ENCODE measurements at places on chromosomes 4 and X.

- no peaks in the 10 kb centered on the region for H3K27me3 ChIP-seq
- peaks cover 4% of the 10 kb centered on the region for H3K4me1 ChIP-seq
These were observed 11.2 kb upstream of the ELF4 start for GRCh38 chrX:130121505-130121800.

DNA sequence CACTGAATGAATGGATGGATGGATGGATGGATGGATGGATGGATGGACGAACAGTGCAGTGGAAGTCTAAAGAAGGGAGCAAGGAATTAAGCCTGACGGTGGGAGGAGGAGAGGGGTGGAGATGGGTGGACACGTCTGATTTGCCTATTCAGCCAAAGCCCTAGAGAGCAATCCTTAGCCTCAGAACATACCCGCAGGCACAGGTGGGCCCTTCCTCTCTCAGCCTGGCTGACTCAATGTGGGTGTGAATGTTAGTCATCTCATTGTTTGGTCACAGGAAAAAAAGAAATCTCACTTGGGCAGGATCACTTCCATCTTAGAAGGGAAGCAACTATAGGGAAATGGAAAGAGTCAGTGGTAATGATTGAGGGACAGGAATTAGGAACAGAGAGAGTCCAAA, 165.9 kb downstream of the PJA1 start:
- peak; percentile 13 for DNase-seq
- no peak overlapping the region for H3K27ac ChIP-seq
- H3K4me3 ChIP-seq = no peak overlapping the region
- H3K36me3 ChIP-seq = no peaks in the 10 kb centered on the region
- no peaks in the 10 kb centered on the region for H3K27me3 ChIP-seq

- H3K27ac ChIP-seq = no peak overlapping the region
- no peak overlapping the region for H3K4me3 ChIP-seq
- no peaks in the 10 kb centered on the region for H3K36me3 ChIP-seq
- no peak for DNase-seq
- H3K27me3 ChIP-seq = no peaks in the 10 kb centered on the region
These were observed 139.8 kb upstream of the VCX3A start for GRCh38 chrX:6674734-6675133.

- no peak overlapping the region for H3K4me3 ChIP-seq
- no peaks in the 10 kb centered on the region for H3K36me3 ChIP-seq
- H3K4me1 ChIP-seq = peaks cover 1% of the 10 kb centered on the region
- H3K27me3 ChIP-seq = no peaks in the 10 kb centered on the region
- H3K27ac ChIP-seq = no peak overlapping the region
- DNase-seq = no peak
These were observed 15.7 kb downstream of the FHL1 start for GRCh38 chrX:136162827-136163570.

GRCh38 chr4:121376556-121376955, 4.3 kb downstream of the QRFPR start:
- H3K36me3 ChIP-seq = no peaks in the 10 kb centered on the region
- H3K4me3 ChIP-seq = no peak overlapping the region
- H3K27ac ChIP-seq = no peak overlapping the region
- peaks cover 67% of the 10 kb centered on the region for H3K27me3 ChIP-seq
- DNase-seq = no peak

DNA sequence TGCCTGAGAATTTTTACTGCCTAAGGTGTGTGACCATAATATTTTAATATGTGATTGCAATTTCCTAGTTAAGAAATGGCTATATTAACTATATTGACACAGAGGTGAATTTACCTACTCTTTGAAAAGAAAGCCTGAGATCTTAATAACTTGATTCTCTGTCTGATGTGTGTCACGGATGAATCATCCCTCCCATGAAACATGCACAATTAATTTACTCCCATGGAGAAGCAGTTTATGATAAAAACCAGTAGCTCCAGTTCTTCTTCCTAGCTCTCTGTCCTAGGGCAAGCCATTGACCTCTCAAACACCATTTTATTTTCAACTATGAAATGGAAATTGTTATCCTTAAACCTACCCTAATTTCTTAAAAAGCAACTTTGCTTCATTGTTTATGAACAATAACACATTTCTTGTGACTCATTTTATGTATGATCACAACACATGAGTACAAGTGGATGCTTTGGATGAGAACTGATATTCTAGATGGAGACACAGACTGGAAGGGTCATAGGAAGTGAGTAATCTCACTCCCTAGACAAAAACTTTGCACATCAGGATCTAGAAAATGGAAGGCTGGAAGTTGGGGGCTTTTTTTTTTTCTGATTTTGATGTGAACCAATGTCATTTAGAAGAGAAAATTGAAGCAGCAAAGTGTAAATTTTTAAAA, 438.3 kb downstream of the GPAT3 start:
- no peaks in the 10 kb centered on the region for H3K4me1 ChIP-seq
- DNase-seq = no peak
- H3K4me3 ChIP-seq = no peak overlapping the region
- H3K27ac ChIP-seq = no peak overlapping the region
- H3K27me3 ChIP-seq = no peaks in the 10 kb centered on the region

GRCh38 chrX:136656361-136656964, 8.5 kb downstream of the CD40LG start:
- no peaks in the 10 kb centered on the region for H3K36me3 ChIP-seq
- H3K4me3 ChIP-seq = no peak overlapping the region
- no peak for DNase-seq
- no peaks in the 10 kb centered on the region for H3K27me3 ChIP-seq
- H3K27ac ChIP-seq = no peak overlapping the region

GRCh38 chr4:37719021-37719420, 32.8 kb upstream of the RELL1 start:
- H3K27me3 ChIP-seq = no peaks in the 10 kb centered on the region
- DNase-seq = no peak
- H3K4me1 ChIP-seq = peaks cover 14% of the 10 kb centered on the region
- H3K27ac ChIP-seq = no peak overlapping the region
- H3K4me3 ChIP-seq = no peak overlapping the region

GRCh38 chr4:48665555-48666186, 114.4 kb downstream of the FRYL start:
- H3K27me3 ChIP-seq = no peaks in the 10 kb centered on the region
- H3K36me3 ChIP-seq = peaks cover 3% of the 10 kb centered on the region
- no peak overlapping the region for H3K4me3 ChIP-seq
- no peak for DNase-seq
- no peaks in the 10 kb centered on the region for H3K4me1 ChIP-seq
- H3K27ac ChIP-seq = no peak overlapping the region

- no peak overlapping the region for H3K27ac ChIP-seq
- no peak for DNase-seq
- H3K27me3 ChIP-seq = peaks cover 4% of the 10 kb centered on the region
- peaks cover 10% of the 10 kb centered on the region for H3K4me1 ChIP-seq
- H3K36me3 ChIP-seq = no peaks in the 10 kb centered on the region
These were observed 7.4 kb upstream of the NFKB1 start for GRCh38 chr4:102493794-102494193.

- H3K4me3 ChIP-seq = no peak overlapping the region
- H3K27me3 ChIP-seq = peaks cover 21% of the 10 kb centered on the region
- H3K27ac ChIP-seq = no peak overlapping the region
These were observed 32.7 kb upstream of the TMEM150C start for GRCh38 chr4:82594456-82594855.

GRCh38 chr4:80077639-80078038, 4.6 kb upstream of the ANTXR2 start:
- no peaks in the 10 kb centered on the region for H3K36me3 ChIP-seq
- H3K27ac ChIP-seq = no peak overlapping the region
- no peak overlapping the region for H3K4me3 ChIP-seq

DNA sequence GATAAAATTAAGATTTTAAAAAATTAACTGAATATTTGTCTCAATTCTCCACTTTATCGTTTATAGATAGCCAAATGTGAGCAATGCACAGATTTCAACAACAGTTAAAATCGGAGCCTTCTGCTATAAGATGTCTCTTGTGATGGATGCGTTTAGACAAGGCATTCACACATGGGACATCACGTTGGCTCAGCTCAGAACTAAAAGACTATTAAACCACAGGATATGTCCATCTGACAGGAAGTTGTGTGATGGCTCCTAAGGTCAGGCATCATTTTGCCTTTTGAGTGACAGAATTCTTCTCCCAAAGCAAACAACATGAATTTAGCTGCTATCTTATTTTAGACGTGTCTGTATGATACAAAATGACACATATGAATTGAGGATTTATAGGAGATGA, 17.3 kb upstream of the VCX3B start:
- no peaks in the 10 kb centered on the region for H3K4me1 ChIP-seq
- no peaks in the 10 kb centered on the region for H3K36me3 ChIP-seq
- no peak overlapping the region for H3K27ac ChIP-seq
- no peak for DNase-seq
- H3K27me3 ChIP-seq = no peaks in the 10 kb centered on the region

GRCh38 chr4:139763672-139764071, 98.1 kb downstream of the MGST2 start:
- H3K36me3 ChIP-seq = peaks cover 4% of the 10 kb centered on the region
- H3K27me3 ChIP-seq = no peaks in the 10 kb centered on the region
- H3K27ac ChIP-seq = no peak overlapping the region
- H3K4me3 ChIP-seq = no peak overlapping the region

GRCh38 chr4:37453281-37453998, 208.9 kb downstream of the NWD2 start:
- peak overlapping the region; percentile 95 for H3K4me3 ChIP-seq
- peak; percentile 83 for DNase-seq
- H3K4me1 ChIP-seq = peaks cover 22% of the 10 kb centered on the region
- H3K36me3 ChIP-seq = peaks cover under 1% of the 10 kb centered on the region
- peak overlapping the region; percentile 96 for H3K27ac ChIP-seq

GRCh38 chrX:72408885-72409284, 103.2 kb upstream of the CITED1 start:
- no peaks in the 10 kb centered on the region for H3K27me3 ChIP-seq
- no peak overlapping the region for H3K4me3 ChIP-seq
- H3K36me3 ChIP-seq = no peaks in the 10 kb centered on the region

DNA sequence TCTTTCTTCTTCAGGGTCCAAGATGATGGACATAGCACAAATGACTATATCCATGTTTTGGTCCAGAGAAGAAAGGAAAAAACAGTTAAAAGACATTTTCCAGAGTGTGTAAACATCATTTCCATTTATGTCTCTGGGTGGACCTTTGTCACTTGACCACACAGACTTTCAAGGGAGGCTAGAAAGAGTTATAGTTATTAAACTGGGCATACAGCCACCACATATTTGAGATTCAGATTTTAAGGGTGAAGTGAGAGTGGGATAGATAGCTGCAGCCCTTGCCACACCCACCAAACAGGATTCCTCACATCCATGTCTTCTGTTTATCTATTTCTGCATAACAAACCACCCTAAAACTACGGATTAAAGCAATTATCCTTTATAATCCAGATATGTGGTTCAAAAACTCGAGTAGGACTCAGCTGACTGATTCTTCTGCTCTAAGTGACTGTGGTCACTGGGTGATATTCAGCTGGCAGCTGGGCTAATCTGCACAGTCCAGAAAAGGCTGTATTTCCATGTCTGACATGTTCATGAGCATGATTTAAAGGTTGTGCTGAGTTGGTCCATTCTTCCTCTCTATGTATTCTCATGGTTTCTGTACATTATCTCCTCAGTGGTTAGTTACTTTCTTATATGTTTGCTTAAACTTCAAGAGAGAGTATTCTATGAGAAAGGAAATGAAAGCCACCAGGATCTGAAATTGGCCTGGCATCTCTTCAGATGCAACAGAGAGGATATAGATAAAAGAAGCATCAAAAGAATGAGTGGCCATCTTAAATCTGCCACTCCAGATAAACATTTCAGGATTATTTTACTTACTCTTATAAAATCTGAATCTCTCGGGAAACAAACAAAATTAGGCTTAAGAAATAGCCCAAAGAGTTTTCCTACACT, 459.8 kb upstream of the CTSO start:
- no peak overlapping the region for H3K4me3 ChIP-seq
- no peak for DNase-seq
- H3K27ac ChIP-seq = no peak overlapping the region
- H3K27me3 ChIP-seq = no peaks in the 10 kb centered on the region
- no peaks in the 10 kb centered on the region for H3K4me1 ChIP-seq
- no peaks in the 10 kb centered on the region for H3K36me3 ChIP-seq

DNA sequence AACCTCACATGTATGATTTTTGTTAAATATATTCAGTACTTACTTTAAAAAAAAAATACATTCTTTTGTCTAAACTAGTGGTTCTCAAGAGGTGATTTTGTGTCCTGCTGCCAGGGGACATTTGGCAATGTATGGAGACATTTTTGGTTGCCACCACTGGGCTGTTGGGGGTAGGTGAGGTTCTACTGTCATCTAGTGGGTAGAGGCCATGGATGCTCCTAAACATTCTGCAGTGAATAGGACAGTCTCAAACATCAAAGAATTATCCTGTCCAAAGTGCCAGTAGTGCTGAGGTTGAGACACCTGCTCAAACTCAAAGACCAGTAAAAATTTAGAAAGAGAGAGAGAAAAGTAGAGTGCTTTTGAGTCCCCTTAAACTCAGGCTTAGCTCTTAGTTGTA, 32.9 kb upstream of the PGM2 start:
- H3K27me3 ChIP-seq = no peaks in the 10 kb centered on the region
- DNase-seq = no peak
- peaks cover 33% of the 10 kb centered on the region for H3K4me1 ChIP-seq
- H3K27ac ChIP-seq = no peak overlapping the region
- no peaks in the 10 kb centered on the region for H3K36me3 ChIP-seq

- DNase-seq = no peak
- H3K4me3 ChIP-seq = no peak overlapping the region
- H3K27me3 ChIP-seq = peaks cover 3% of the 10 kb centered on the region
- H3K27ac ChIP-seq = no peak overlapping the region
- no peaks in the 10 kb centered on the region for H3K36me3 ChIP-seq
These were observed 982.4 kb upstream of the HS3ST1 start for GRCh38 chr4:12411072-12411471.

GRCh38 chrX:11558972-11559371, 106.7 kb downstream of the ARHGAP6 start:
- no peaks in the 10 kb centered on the region for H3K27me3 ChIP-seq
- no peaks in the 10 kb centered on the region for H3K4me1 ChIP-seq
- no peaks in the 10 kb centered on the region for H3K36me3 ChIP-seq
- H3K27ac ChIP-seq = no peak overlapping the region
- no peak for DNase-seq
- H3K4me3 ChIP-seq = no peak overlapping the region
